ENCODE measurements at places on chromosomes 5 and 9. TPM values are rescaled to one million over a fixed set of nuclear protein-coding genes. Genes with fewer than 3 reads are reported as not detected.

BARHL1 gene
- total RNA-seq, result not detected

ABO gene
- 0.60 TPM for total RNA-seq

TRIM7 gene
- total RNA-seq, result 1.5 TPM

IFNE gene
- not detected for total RNA-seq

CAVIN4 gene
- not detected for total RNA-seq

NEK6 gene
- total RNA-seq, result 17.4 TPM

DPYSL3 gene
- 0.16 TPM for total RNA-seq

CLIC3 gene
- total RNA-seq, result not detected

BSPRY gene
- total RNA-seq, result 12.3 TPM

TMEM174 gene
- not detected for total RNA-seq
